Bone marrow (tissue), 2 donors: ENCODE measurements at places on chromosomes 1 and 21.

GRCh38 chr1:83802023-83802422 lies 196.9 kb downstream of the TTLL7 start:
- DNase-seq: no peak

DNA sequence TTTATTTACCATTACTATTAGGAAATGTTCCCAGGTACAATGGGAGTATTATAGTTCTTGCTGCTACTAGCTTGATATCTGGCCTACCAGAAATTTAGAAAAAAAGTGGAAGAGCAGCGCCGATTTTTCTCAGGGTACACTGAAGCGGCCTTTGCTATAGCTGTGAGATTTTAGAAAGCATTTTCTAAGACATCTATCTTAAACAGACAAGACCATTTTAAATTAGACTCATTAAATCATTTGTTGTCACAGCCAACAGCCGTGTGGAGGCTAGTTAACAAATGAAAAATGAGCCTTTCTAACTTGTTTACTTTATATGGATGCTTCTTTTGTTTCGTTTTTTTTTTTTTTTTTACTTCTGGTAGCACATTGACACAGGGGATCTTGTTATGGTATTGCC lies 183.2 kb upstream of the ZRANB2 start:
- DNase-seq: no peak

GRCh38 chr1:86370601-86371022 lies 25.5 kb downstream of the ODF2L start:
- no peak for DNase-seq

DNA sequence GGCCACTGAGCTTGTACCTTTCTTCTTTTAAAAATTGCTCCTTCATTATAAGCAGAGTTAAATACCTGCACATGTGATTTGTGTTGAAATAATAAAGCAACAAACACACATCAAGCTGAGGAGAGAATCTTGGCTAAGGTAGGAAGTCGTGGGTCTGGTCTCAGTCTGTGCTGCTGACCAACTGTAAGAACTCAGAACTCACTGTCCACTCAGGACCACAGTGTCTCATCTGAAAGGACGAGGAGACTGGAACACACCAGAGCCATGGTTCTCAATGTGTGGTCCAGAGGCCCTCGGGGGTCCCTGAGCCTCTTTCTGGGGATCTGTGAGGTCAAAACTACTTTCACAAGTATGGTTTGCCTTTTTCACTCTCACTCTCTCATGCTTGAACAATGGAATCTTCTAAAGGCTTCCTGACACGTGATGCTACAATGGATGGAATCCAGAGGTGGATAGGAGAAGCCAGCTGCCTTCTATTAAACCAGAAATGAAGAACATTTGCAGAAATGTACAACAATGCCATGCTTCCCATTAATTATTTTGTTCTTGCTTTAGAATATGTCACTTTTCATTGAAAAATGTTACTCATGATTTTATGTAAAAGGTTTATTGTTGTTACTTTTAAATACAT lies 17.3 kb upstream of the ETS2 start:
- DNase-seq: no peak

GRCh38 chr1:33322870-33323585 lies 2.1 kb upstream of the A3GALT2 start:
- no peak for DNase-seq

- DNase-seq: no peak
Measured at GRCh38 chr21:46205166-46205565, 20.9 kb upstream of the SPATC1L start.

DNA sequence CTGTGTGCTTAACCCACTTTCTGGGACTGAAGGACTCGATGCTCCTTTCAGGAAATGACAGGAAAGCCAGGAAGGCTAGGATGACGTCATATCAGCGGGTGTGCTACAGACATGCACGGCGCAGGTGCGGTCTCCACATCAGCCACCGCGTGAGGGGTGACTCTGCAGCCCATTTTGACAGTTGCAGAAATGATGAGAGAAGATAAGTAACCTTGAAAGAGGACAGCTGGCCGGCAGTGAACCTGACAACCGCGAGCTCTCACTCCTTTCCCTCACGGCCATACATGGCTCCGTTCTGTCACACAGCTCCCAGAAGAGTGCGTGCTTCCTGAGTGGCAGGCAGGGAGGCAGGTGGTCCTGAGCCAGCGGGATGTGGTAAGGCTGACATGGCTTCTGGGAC lies 1.7 kb upstream of the KRTAP10-5 start:
- DNase-seq: no peak

- DNase-seq: peak; percentile 43
Measured at GRCh38 chr1:212858461-212859265, 588 bp downstream of the FLVCR1 start.

DNA sequence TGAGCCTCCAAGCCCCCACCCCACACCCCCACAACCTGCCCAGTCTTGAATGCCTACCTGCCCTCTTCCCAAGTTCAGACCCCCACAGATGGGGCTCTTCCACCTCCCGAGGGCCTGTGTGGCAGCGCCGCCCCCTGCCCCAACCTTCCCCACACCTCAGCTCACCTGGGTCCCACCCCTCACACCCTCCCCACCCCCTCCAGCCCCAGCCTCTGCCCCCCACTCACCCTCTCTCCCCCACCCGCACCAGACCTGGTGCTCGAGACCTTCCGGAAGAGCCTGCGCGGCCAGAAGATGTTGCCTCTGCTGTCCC lies 9.2 kb downstream of the TNFRSF18 start:
- DNase-seq: no peak

DNA sequence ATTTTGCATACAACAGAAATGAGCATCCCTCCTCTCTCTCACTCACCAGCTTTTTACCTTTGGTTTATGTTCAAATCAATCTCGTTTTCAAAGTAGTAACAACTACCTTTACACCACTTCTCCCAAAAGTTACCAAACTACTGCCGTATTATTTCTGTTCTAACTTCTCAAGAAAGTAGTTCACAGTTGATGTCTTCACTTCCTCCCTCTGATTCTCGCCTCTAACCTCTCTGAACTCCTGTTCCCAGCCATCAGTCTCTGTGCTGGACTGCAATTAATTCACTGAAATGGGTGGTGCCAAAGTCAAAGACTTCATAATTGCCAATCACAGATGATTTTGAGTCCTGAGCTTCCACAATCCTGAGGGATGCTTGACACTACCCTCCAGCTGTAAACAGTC lies 54.0 kb downstream of the ZNF281 start:
- no peak for DNase-seq

GRCh38 chr21:22120616-22121266 lies 1122.5 kb downstream of the NCAM2 start:
- no peak for DNase-seq

DNA sequence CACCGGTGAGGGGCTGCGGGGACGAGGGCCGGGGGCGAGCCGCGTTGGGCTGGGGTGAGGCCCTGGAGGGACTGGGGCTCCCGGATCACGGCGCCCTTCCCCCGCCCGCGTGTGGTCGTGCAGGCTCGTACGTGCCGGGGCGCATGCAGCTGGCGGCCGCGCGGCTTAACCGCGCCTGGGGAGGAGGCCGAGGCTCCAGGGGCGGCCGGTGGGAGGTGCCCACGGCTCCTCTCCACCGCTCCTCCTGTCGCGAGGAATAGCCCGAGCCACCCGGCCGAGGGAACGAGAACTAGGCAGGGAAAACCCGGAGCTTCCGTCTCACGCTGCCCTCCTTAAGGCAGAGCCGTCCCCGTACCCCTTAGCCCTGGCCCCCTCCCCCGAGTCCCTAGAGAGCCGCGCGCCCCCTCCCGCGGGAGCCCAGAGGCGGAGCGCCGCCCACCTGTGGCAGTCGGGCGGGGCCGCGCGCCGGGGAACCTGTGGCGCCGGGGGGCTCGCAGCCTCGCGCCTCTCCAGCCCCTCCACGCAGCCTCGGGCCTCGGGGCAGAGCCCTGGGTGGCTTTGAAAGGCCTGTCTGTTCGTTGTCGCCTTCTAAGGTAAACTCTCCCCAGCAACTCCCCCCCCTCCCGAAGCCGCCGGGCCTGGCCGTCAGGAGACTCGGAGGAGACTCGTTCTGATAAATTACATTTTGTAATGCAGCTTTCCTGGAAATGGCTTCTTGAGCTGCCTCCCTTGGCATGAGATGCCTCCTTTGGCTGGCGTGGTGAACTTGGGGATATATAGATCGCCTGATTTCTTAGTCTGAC lies 746 bp downstream of the AK4 start:
- no peak for DNase-seq

DNA sequence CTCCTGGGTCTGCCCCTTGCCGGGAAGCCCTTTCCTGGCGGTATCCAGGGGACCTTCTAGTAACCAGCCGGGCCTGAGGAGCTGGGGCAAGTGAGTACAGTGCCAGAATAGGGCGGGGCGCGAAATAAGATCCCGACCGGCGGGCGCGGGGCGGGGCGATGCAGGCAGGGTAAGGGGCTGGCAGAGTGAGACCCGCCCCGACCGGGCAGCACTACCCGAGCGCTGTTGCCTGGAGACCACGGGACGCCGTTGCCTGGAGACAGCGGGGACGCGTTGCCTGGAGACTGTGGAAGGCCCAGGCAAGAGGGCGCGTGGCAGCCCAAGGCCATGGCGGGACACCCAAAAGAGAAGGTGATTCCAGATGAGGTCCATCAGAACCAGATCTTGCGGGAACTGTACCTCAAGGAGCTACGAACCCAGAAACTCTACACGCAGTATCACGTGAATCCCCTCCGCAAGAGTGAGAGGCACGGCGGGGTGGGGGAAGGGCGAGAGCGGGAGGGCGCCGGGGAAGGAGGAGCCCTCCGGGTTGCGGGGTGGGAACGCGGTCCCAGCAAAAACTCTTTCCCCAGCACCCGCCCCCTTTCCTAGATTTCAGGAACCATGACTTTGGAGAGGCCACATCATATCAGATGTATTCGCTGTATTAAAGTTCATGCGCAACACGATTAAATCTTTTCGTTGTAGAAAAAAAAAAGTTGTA lies 24.3 kb downstream of the EBNA1BP2 start:
- no peak for DNase-seq

DNA sequence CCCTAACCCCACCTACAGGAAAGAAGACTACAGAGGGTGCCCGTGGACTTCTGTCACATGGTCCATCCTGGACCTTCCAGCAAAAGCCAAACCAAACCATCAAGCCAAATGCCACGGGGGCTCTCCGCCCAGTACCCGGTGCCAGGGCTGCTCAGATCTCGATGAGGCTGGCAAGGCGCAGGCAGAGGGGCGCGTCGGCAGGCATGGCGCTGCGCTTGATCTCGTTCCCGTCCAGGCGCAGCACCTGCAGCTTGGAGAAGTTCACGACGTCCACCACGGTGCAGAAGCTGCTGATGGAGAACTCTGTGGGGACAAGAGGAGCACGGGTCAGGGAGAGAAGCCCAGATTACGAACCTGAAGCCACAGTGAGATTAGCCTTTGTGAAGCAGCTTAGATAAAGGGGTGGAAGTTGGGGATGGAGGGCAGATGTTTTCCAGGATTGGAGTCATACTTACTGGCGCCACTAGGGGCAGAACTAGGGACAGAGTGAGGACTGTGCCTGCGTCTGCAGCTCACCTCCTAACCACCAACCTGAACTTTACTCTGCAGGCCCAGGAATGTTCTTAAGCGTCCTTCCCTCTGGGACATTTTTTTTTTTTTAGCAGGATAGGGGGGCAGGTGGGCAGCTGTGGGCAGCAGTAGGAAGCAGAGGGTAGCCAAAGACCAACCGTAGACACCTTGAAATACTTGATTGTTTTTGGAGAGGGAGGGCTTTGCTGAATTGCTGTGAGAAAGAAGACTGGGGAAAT lies 8.6 kb downstream of the FMOD start:
- no peak for DNase-seq

DNA sequence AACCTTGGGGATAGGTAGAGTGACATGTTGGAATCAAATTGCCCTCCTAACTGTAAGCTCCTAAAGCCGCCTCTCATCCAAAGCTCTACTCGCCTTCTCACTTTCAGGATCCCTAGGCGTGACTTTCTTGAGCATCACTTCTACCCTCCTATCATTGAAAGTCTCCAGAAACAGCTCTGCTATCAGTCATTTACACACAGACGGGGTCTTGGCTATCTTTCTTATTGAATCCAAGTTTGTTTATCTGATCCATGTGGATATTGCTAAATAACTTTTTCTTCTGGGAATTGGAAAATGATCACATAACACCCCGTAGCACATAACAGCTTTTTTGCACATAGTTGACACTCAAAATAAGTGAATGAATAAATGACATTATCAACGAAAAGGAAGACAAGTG lies 216.4 kb upstream of the KIAA0040 start:
- no peak for DNase-seq

DNA sequence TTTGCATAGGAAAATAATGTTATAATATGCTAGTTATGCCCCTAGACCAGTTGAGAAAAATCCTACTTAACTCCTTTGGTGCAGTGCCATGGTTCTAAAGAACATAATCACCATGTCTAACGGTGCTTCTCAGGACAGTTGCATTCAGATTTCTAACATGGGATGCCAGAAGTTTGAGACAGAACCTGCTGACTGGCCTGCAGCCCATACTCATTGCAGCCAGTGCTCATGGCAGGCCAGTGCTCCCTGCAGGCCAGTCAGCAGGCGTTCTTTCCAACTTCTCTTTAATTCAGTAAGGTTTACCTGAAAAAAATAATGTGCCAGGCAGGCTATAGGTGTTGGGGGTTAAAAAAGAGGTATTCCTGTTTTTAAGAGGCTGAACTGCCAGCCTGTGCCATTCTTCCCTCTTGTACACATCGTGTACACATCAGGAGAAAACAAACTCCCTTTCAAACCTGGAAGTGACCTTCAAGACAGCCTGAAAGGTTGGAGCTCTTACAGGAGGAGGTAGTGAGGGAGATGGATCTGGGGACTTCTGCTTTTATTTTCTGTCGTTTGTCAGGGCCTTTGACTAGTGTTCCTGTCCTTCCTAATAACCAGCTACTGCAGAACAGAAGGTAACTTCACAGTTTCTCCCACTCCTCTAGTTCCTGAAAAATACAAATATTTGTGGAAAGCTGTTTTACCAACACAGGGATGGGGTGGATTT lies 146.0 kb upstream of the MAGI3 start:
- DNase-seq: no peak

DNA sequence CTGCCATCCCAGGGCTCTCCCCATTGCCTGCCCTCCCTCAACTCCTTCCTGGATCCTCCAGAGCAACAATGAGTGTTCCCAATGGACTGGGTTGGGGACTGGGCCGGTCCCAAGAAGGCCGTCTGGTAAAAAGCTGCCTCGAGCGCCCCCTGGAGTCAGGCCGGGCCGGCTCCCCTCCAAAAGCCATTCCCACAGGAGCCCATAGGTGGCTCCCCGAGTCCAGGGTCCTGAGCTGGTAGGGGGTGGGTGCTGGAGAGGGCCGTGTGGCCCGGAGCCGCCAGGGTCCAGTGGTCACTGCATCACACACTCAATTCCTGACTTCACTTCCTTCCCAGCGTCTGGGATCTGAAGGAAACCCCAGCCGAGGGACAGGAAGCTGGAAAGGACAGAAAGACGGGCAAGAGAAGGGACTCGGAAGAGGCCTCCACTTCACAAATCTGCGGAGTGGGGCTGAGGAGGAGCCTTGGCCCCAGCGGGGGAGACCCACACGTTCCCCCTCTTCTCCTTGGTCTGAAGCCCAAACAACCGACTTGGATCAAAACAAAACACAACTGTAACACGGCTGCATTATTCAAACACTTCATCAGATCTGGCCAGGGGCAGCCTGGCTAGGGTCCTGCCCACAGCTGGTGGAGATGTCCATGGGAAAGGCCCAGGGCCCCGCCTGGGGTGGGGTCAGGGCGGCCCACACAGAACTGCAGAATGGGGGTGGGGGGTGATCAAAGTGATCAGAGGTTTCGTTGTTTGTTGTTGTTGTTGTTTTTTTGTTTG lies 10.9 kb upstream of the ALDH4A1 start:
- peak; percentile 62 for DNase-seq

- DNase-seq: no peak
Measured at GRCh38 chr1:244010191-244010590, 40.9 kb upstream of the ZBTB18 start.

GRCh38 chr1:6658359-6659060 lies 33.8 kb downstream of the THAP3 start:
- no peak for DNase-seq

- no peak for DNase-seq
Measured at GRCh38 chr1:226519135-226519534, 29.4 kb upstream of the STUM start.

- DNase-seq: no peak
Measured at GRCh38 chr1:224064150-224064549, 49.8 kb upstream of the FBXO28 start.
